ENCODE measurements at places on chromosomes 6 and 20.

- no peak for DNase-seq
Observed at GRCh38 chr6:132320007-132320406, 81.3 kb downstream of the MOXD1 start.

DNA sequence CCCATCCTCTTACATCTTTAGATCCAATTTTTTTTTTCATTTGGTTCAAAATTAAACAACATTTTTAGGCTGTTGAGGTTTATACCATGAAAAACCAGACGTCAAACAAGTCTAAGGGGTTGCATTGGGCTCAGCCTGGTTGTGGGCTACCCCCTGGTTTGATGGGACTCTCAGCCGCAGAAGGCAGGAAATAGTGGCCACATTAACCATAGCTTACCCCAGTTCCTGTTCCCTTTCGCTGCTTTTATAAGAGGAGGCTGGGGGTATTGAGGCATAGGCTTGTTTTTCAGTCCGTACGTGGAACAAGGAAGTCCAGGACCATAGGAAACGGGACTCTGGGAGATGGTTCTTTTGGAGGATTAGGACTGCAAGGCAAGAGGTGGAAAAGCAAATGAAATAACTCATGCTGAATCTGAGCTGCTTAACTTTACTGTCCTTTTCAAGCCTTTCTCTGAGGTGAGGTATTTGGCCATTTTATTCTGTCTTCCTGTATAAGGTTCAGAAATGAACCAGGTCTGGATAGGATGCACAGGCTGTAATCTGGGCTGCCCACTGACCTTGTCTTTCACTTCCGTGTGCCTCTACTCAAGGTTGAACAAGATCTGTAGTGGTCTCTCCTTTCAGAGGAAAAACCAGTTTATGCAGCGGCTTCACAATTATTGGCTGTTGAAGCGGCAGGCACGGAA is 7.7 kb downstream of the BRPF3 start:
- DNase-seq = peak; percentile 50

GRCh38 chr6:165674155-165675029 is 11.4 kb upstream of the PDE10A start:
- no peak for DNase-seq

DNA sequence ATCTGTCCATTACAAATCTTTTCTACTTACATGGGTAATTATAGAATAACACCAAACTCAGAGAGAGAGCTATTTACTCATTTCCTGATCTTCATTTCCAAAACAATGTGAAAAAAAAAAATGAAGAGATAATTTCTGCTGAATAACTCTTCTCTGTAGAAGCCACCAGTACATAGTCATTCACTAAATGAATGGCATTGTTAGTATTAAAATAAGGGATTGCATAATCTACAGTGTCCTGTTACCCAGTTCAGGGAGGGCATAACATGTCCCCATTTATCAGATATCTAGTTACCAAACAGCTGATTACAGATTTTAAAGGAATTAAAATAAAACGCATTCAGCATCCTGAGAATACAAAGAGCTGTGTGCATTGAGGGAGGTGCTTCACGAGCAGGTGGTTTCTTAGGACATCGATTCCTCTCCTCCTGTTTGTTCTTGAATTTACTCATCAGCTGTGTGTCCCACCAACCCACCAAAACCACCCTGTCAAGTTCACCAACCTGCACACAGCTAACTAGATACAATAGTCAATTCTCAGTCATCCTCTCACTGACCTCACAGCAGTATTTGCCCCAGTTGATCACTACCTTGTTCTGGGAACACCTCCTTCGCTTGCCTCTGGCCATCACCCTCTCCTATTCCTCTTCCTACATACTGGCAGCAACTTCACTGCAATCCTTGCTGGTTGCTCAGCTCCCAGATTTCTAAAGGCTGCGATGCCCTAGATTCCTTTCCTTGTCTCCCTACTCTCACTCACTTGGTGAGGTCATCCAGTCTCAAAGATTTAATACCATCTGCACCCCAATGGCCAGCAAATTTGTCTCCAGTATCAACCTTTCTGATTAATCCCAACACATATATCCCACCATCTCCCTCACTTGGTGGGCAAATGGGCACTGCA is 18.7 kb downstream of the CNKSR3 start:
- no peak for DNase-seq

DNA sequence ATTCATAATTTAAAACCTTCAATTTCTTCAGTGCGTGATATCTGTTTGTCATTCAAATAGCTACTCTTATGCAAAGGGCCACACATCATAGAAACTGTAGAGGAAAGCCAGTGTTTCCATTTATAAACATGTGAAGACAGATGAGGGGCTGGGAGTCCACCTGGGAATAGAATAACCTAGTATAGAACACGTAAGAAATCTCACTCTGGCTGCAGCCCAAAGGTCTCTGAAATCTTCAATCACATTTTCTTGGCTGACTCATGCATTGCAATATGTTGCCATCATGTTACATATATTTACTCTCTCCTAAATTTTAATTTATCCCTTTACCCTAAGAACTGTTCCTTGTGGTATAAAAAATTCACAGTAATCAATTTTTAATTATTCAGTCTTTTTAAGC is 123.2 kb downstream of the ELOVL4 start:
- no peak for DNase-seq

- DNase-seq = no peak
Observed at GRCh38 chr6:140987364-140988155, 1145.2 kb upstream of the GJE1 start.

DNA sequence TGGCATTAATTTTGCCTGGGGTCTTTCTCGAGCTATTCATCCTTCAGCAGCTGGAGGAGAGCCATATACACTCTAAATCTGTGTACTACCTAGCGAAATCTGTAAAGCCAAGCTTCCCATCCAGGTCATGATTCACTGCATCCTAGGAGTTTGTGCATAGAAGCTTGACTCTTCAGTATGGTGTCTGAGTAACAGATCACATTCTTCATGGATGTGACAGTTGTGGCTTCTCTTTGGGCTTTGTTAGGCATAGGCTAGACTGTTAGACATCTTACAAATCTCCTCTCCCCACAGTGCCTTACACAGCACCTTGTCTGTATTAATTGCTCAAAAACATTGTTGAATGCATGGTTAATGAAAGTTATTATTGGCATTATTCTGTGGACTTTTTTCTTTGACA is 177.0 kb downstream of the EYA4 start:
- no peak for DNase-seq

DNA sequence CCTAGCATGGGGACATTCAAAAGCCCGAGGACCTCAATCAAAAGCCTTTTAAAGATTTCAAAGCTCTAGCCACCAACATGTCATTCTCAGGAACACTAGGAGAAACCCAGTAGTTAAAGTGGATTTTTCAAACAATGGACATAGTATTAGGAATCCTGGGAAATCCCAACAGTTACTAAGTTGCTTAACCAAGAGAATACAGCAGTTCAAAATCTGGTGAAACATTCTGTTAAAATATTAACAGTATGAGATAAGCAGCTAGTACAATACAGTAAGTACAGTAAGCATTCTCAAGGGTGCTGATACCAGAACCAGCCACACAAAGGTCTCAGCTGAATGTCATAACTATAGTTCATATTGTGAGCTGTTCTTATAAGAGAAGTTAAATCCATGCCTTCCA is 68.6 kb downstream of the CDK19 start:
- DNase-seq = no peak

DNA sequence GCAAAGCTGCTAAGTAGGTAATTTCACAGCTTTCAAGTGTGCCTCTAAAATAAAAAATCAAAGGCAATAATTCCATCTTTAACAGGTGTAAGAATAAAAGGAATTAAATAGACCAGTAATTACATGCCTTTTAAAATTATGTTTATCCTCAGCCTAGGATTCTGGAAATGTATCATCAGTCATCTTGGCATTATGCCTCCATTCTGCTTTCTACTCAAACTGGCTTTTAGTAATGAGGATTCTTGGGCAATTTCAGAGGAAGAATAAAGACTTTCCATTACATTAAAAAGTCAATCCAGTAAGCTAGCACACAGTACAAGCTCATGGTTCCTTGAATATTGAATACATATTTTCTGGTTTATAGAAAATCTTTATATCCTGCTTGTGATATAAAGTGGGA is 44.7 kb downstream of the GSTA2 start:
- no peak for DNase-seq

GRCh38 chr6:2875359-2876191 is 27.5 kb downstream of the SERPINB9 start:
- DNase-seq = peak; percentile 80

DNA sequence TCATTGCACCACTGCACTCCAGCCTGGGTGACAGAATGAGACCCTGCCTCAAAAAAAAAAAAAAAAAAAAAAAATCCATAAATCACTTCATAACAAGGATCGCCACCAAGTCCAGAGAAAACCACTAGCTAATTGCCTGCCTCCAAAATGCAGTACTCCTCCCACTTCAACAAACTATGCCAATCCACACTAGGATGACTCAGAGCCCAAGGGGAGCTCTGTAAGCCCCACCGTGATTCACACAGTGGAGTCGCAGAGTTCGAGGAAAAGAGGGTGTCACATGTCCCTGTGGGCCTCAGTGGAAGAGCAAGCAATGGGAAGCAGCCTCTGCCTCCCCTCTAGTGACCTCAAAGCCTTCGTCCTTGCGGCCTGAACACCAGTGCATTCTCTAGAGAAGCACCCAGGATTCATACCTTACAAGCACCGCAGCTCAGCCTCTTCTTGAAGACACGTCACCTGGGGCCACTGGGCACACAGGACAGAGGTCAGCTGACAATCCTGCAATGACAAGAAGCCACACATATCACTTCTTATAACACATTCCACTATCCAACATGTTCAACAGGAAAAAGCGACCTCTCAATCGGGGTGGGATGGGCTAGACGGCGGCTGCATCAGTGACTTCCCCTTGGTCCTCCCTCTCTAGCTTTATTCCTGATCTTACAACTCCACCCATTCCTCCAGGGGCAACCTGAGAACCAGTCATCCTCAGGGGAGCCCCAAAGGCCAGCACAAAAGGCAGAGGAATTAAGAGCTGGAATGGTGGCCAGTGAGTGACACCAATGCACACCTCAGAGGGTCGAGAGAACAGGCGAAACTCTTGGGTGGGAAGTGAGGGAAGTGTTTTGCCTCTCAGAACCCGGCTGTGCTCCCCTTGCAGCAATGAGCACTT is 8.9 kb downstream of the SNHG17 start:
- DNase-seq = peak; percentile 73

- DNase-seq = peak; percentile 72
Observed at GRCh38 chr6:43939281-43940070, 169.5 kb downstream of the VEGFA start.

GRCh38 chr6:43128926-43129325 is 42.1 kb upstream of the SRF start:
- no peak for DNase-seq

- no peak for DNase-seq
Observed at GRCh38 chr20:19886661-19887288, 128.7 kb downstream of the RIN2 start.

- no peak for DNase-seq
Observed at GRCh38 chr20:20649945-20650344, 62.5 kb downstream of the RALGAPA2 start.

Measured in suppressor macrophage (primary cell).